ENCODE measurements at places on chromosomes 12 and 14.

- no peak for DNase-seq
These were observed 241.7 kb downstream of the ZFP36L1 start for GRCh38 chr14:68551045-68551683.

DNA sequence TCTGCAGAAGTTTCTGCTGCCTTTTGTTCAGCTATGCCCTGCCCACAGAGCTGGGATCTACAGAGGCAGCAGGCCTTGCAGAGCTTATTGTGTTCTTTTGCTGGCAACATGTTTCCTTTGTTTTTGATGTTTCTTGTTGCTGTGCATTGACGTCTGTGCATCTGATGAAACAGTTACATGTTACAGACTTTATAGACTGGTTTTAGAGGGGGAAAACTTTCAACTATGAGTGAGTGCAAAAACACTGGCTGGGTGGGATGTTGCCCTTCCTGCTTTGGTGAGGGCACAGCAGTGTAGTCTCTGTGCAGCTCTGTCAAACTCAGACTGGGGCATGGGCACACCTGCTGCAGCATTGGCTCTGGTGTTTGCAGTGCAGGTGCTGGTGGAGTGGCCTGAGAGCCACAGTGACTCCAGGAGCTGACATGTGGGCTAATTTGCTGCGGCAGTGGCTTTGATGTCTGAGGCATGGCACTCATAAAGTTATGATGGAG, 26.9 kb downstream of the CLEC6A start:
- no peak for DNase-seq

DNA sequence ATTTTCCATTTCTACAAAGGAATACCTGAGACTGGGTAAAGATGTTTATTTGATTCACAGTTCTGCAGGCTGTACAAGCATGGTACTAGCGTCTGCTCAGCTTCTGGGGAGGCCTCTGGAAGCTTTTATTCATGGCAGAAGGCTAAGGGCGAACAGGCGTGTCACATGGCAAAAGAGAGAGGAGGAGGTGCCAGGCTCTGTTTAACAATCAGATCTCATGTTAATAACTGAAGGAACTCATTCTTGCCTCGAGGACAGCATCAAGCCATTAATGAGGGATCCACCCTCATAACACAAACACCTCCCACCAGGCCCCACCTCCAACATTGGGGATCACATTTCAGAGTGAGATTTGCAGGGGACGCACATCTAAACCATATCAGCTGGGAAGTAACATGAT, 36.0 kb downstream of the PRB3 start:
- DNase-seq = no peak

DNA sequence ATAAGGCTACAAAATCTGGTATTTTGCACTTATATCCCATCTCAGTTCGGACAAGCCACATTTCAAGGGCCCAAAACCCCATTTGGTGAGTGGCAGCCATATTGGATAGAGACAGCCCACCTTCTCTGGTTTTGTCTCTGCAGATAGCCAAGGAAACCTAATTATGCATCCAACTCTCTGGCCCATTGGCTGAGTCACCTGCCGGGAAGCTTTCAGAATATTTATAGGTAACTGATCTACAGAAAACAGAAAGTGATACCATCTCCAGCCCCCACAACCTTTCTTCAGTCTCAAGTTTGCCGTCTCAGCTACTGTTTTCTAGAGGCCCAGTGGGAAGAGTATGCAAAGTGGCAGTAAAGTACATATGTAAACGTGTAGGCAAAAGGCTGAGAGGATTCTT, 33.7 kb upstream of the PPP1CC start:
- no peak for DNase-seq

GRCh38 chr12:132783917-132784531, 22.4 kb upstream of the ANKLE2 start:
- DNase-seq = no peak

DNA sequence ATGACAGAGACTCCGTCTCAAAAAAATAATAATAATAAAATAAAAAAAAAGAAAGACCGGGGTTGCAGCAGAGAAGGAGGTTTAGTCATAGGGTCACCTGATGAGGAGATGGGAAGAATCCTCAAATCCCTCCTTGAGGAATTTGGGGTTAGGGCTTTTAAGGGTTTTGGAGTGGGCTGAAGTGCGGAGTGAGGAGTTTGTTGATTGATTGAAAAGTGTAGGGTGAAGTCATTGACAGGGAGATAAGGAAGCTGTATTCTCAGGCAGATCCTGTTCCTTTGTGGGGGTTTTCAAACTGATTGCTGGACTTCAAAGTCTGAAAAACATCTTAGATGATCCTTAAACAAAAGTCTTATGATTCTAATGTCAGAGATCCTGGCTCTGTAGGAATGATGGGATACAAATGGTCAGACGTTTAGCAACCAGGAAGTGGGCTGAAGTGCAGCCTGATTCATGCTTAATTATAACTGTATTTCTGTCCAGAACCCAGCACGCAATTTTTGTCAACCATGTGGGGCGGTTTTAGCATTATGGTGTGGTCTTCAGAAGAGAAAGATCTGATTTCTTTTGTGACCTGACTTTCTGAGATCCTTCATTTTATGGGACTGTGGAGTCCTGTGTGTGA, 16.0 kb downstream of the FNTB start:
- no peak for DNase-seq

GRCh38 chr14:105060751-105061427, 4.3 kb downstream of the GPR132 start:
- no peak for DNase-seq

- no peak for DNase-seq
These were observed 330.9 kb downstream of the TMEM121 start for GRCh38 chr14:105857220-105857825.

DNA sequence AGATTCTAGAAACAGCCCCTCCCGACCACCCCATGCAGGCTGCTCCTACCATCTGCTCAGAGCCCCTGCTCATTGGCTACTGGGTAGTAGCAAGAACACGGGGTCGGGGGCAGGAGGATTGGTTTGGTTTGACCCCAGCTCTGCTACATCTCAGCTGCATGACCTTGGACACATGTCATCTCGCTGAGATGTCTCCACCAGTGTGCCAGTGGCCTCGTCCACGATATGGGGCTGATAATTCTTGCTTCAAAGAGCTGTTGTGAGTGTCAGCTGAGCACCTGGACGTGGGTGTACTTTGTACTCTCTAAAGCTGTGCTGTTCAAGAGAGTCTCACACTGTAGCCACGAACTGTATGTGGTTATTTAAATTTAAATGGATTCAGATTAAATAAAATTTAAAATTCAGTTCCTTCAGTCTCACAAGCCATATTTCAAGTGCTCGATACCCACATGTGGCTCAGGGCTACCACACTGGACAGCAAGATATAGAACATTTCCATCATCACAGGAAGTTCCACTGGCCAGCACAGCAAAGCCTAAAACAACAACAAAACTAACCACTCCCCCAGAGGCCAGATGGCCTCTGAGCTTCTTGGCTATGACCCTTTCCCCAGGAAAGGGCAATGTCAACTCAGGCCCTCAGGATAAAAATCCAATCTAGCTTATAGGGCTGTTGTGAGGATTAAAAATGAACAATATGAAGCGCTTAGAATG, 18.6 kb downstream of the LTBP2 start:
- no peak for DNase-seq

DNA sequence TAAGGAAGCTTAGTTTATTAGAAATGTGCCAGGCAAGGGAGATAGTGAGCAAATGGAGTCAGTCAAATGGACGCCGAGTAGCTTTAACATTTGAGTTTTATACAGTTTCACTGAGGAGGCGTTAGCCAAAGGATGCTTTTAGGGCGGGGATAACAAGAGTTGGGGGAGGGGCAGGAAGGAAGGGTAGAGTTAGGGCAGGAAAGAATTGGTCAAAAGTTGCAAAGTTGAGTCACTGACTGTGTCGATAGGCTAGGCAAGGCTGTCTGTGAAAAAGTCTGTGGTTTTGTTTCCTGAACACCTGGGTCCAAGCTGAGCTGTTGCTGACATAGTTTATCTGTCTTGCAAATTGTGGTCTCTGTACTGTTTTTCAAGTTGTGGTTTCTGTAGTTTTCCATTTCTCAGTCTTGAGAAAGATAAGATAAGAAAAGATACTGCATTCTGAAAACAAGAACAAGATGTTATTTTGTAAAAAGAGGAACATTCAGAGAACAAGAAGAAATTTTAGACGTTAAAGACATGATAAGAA, 62.6 kb upstream of the RESF1 start:
- no peak for DNase-seq

DNA sequence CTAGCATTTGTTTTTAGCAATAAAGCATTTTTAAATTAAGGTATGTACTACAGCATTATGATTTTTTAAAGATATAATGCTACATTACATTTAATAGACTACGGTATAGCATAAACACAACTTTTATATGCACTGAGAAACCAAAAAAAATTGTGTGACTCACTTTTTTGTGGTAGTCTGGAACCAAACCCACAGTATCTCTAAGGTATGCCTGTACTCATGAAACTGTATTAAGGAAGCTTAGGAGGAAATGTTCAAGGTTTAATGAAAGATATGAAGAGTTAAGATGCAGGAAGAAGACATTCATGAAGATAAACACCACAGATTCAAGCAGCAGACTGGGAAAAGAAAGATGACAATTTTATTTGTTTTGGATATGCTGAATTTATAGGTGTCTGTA, 51.7 kb downstream of the PPP1R12A start:
- no peak for DNase-seq

DNA sequence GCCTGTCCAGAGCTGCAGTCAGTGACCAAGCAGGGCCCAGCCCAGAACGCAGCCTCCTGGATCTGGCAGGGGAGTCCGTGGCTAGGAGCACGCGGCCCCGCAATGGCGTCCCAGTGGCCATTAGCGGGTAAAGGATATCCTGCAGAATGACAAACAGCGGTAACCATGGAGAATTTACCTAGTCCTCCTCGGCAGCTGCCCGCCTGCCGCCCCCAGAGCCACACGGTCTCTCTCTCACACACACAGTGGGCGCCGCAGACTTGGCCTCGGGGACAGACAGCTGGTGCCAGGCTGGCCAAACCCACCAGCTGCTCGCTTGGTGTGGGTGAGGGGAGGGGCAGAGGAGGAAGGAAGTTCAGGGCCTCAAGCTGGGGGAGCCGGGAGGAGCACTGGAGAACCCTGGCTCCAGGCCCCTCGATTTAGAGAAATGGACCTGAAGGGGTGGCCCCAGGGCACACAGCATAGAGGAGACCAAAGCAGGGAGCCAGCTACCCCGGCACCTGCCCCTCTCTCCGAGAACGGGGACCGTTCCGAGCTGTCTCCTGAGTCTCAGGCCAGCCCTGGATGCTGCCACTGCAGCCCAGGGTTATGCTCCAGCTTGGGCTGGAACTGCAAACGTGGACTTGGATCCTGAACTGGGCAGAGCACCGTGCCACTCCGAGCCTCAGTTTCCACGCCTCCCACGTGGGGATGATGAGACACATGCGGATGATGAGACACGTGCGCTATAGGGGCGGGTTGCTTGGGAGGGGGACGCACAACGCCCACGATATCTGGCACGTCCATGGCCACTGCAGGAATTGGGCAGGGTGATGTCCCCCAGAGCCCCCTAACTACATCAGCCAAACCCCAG, 3.4 kb downstream of the CDK2AP1 start:
- DNase-seq = peak; percentile 62

DNA sequence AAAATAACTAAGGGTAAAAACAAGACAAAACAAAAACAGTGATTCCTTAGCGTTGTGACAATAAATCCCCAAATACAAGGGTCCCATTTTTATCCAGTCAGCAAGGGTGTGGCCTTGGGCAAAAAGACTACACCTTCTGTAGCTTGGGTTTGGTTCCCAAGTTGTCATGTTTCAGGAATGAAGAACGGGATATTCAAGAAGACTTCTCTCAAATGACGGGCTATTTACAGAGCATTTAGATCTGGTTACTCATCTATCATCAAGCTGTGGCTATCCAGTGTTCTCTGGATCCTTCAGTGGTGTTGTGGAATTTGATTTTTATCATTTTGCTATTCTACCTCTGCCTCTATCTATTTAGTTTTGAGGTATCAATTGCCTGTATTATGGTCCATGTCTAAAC, 219.7 kb downstream of the SLC25A21 start:
- DNase-seq = no peak

- no peak for DNase-seq
These were observed 578.6 kb downstream of the RERGL start for GRCh38 chr12:17511369-17511768.

GRCh38 chr14:81430235-81430634, 30.1 kb upstream of the STON2 start:
- DNase-seq = no peak
